ENCODE measurements at places on chromosomes 11 and 22.

GRCh38 chr22:38966942-38967341 lies 9.5 kb downstream of the APOBEC3A start:
- DNase-seq, result no peak

GRCh38 chr11:15987046-15987445 lies 369.3 kb downstream of the SOX6 start:
- no peak for DNase-seq

DNA sequence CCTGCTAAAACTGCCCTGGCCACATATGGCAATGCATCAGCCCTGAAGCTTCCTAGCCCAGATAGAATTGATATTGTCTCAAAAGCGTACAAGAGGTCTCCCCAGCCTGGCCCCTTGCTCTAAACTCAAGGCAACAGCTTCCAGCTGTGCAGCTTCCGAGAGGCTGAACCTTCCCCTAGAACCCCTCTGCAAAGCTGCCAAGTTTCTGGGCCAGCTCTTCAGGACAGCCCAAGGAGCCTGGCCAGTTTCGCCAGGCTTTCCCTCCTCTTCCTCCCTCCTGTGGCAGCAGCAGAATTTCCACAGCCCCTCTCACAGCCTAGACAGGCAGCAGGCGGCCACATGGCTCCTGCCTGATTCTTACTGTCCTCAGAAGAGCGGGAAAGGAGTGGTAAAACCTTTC lies 34.5 kb downstream of the NUMA1 start:
- no peak for DNase-seq

DNA sequence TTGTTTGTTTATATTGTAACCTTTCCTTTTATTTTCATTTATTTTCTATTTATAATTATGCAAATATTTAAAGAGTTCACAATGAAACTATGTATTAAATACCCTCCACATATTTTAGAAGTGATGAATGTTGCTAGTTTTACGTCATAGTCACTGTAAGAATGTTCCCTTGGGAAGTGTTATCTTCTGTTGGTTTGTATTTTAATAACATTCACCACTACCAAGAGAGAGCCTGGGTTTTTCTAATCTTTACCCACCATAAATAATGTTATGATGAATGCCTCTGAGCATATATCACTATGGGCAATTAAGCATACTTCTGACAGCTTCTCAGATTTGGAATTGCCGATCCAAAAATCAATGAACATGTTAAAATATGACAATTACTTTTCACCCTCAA lies 80.7 kb downstream of the GGT1 start:
- DNase-seq, result no peak

- no peak for DNase-seq
Observed at GRCh38 chr11:129680907-129681306, 134.7 kb upstream of the TMEM45B start.

DNA sequence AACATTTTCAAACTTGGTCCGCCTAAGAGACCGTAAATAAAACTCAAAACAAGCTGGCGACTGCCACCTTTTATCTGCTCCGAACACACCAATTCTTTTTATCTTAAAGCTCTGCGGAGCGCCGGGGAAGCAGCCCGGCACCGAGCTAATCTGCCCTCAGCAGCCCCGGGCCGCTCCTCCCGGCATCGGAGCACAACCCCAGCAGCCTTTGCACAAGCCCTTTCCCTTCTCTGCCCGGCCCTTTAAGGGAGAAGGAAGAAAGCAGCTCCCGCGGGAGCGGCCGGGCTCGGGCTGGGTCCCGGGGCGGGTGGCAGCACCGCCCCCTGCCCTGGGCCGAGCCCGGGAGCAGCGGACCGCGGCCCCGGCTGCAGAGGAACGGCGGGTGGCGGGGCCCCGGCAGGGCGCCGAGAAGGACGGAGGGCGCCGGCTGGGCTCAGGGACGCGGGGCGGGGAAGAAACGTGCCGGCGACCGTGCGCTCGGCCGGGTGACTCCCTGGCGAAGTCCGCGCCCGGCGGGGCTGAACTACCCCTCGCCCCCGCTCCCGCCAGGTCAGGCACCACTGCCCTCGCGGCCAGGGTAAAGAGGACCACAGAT lies 133.6 kb upstream of the C11orf58 start:
- peak; percentile 82 for DNase-seq

- DNase-seq, result no peak
Observed at GRCh38 chr11:110196884-110197420, 99.5 kb downstream of the RDX start.

- no peak for DNase-seq
Observed at GRCh38 chr11:66327171-66328030, 8.8 kb downstream of the RIN1 start.
